ENCODE measurements at places on chromosomes 7 and 10.
A peak's percentile ranks its signal among the peaks of the same experiment; 100 is the strongest.

DNA sequence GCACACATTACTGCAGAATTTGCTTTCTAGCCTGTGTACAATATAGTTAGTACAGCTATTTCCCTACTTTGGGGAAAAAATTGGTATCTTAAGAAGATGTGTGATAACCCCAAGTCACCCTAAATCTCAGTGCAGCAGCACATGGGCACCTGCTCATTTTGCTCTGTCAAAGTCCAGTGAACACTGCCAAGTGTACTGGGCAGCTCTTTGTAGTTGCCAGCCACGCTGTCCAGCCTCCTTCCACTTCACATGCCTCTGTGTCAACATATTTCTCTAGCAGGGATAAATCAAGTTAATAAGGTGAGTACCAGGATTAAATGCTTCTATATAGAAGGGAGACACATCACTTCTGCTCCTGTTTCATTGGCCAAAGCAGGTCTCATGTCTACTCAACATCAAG is 87.1 kb upstream of the CDC14C start:
- no peak for DNase-seq

DNA sequence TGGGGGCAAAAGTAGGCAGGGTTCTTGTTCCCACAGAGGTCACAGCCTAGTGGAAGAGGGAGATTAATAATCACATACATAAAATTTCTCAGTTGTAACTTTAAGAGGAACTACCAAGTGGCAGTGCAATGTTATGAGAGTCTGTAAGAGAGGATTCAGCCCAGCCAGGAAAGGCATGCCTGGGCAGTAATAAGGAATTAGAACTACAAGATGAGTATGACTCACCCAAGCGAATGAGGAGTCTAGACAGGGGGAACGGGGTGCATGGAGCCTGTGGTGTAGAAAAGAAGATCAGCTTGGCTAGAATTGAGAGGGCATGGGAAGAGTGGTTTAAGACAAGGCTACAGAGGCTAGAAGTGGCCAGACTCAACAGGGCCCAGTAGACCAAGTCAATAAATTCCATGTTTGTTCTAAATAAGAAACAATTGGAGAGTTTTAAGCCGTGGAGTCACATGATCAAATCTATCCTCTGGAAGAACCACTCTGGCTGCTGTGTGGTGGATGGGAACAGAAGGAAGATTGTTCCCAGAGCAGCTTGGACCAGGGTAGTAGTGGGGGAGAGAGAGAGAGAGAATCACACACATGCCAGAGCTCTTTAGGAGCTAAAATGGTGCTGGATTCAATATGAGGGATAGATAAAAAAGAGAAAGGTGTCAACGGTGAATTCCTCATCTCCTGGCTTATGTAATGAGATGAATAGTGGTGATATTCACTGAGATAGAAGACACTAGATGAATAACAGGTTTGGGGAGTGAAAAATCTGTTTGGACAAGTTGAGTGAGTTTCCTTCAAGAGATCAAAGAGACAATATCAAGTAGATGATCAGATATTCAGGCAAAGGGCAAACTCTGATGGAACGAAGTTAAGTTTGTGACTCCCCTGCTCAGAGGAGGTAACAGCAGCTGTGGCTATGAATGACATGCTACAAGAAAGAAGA is 265.1 kb downstream of the FGFR2 start:
- peak; percentile 68 for DNase-seq

DNA sequence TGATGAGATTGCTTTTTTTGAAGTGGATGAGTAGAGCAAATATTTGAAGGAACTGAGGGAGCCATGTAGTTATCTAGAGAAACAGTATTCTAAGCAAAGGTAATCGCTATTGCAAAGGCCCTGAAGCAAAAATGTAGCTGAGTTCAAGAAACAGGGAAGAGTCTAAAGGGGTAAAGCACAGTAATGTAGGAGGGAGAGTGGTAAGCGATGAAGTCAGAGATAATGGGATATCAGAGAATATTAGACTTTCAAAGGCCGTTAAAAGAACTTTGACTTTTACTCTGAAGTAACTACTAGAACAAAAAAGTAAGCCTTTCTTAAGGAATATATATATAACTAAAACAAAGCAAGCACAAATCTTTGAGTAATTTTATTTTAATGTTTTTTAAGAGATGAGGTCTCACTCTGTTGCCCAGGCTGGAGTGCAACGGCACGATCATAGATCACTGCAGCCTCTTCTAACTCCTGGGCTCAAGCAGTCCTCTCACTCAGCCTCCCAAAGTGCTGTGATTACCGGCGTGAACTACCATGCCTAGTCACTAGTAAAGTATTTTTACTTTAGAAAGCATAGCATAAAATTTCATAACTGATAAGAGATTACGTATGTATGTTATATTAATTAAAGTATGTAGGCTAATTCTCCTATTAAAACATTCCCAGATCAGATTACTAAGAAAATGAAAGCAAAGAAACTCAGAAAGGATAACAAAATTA is 61.7 kb upstream of the OIT3 start:
- DNase-seq, result no peak

DNA sequence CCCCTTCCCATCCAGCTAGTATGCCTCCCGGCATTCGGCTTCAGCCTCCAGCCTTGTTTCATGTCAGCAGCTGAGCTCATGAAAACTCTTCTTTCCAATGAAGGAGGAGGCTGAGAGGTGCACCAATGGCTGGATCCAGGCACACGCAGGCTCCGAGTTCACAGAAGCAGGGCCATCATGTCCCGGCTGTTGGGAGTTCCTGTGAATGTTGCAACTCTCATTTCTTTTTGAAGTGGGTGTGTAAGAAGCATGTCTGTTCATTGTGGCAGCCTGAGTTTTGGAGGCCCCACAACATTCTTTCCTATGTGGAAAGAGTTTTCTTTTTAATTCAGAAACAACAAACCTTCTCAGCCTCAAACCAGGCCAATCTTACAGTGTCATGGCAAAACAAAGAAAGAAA is 89.7 kb downstream of the PTPRE start:
- no peak for DNase-seq

DNA sequence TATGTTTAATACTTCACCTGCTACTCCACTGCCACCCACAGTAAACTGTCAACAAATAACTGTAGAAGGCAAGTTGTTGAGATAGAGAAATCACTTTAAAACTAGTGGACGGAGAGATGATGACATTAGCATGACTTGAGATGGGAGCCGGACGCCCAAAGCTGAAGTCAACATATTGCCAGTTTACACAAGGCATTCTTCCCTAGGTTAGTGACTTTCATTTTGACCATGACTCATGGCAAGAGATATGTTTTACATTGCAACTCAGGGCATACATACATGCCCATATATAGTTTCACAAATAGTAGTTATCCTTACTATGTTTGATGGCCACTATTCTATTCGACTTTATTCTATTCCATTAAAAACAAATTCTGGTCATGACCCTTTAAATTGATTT is 296.6 kb downstream of the PLXNA4 start:
- no peak for DNase-seq

DNA sequence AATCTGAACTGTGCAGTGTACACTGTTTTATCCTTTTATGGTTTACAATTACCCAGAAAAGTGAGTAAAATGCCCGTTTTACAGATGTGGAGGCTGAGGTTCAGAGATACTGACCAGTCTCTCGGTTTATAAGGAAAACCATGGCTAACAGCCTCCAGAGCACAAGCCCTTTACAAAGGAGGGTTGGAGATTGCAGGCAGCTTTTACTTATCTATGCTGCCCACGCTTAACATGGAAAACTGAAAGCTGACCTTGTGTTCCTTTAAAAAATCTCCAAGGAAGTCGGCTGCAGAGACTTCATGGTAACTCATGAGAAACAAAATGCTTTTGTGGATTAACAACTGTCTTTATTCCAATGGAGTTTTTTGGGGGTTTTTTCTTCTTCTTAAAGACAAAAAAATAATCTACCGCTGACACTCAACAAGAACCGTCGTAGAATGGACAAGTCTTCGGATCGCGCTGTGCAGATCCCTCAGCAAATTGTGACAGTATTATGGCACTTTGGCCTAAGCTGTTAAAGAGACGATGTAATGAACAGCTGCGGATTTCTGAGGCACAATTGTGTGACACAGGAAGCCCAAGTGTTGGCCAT is 654 bp upstream of the SLF2 start:
- DNase-seq, result no peak

GRCh38 chr10:31147210-31147608 is 115.5 kb upstream of the ZNF438 start:
- DNase-seq, result peak; percentile 21

DNA sequence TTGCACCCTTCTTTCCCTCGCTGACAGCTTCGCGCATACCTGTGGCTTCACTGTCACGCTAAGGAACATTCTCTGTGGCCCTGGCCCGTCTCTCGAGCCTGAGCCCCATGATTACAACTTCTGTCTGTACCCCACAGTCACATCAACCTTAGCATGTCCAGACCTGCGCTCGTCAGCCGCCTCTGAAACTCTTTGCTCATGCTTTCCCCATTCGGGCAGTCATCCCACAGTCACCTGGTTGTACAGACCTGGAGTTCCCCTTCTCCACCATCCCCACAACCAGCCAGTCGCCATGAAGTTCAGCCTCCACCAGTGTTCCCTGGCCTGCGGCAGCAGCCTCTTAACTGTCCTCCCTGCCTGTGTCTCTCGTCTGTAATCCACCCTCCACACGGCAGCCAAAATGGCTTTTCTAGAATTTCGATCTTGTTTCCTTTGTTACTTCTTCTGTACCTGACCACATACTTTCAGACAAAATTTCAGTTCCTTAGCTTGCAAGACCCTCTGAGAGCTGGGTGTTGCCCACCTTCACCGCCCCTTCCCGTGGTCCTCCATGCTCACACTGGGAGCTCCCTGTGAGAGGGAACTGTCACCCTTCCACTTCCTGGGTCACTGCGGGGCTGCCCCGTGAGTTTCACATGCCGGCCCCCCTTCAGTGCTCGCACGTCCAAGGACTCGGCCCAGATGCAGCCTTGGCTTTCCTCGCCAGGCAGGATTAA is 229.2 kb downstream of the CELF2 start:
- no peak for DNase-seq

DNA sequence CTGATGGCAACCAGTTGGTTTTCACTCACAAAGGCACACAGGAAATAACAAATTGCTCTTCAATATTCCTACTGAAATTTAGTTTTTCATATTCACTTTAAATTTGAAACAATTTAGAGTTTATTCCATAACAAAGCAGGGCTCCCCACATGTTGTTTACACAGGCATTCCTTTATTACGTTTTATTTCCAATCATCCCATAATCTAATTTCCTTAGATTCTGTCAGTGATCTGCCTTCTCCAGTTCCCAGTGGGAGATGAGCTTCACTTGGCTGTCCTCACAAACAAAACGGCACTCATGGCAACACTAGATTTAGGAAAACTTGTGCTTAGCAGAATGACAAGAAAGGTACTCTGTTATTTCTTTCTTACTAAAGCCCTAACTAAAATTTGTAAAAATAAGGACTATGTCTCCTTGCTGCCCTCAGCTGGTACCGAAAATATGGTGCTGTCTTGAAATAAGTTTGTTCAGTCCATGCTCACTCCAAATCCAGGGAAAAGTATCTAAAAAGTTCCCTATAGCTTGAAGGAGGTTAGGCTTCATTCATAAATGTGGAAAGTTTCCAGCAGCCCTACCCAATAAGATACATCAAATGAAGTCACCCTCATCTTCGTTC is 23.0 kb downstream of the PHYH start:
- DNase-seq, result no peak

- peak; percentile 79 for DNase-seq
Measured at GRCh38 chr7:16915405-16915804, 33.6 kb upstream of the AGR3 start.

- DNase-seq, result peak; percentile 58
Measured at GRCh38 chr7:315516-316265, 25.7 kb downstream of the FOXL3 start.

GRCh38 chr7:387132-388022 is 97.4 kb downstream of the FOXL3 start:
- no peak for DNase-seq

DNA sequence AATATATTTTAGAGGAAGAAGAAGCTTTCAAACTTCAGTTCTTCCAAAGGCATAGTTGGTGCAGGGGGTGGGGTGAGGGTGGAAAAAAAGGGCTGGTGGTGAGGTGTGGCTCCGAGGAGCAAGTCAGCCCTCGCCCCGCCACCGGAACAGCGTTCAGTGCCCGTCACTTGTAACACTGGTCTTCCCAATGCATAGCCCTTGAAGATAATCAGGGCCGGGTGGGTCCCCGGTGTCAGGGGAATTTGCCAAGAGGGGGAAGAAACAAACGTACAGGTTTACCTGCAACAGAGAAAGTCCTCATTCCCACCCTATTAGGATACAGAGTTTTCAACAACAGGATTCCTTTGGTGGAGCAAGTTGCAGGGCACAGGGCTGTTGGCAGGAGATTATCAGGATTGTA is 1.5 kb downstream of the SVOPL start:
- no peak for DNase-seq

DNA sequence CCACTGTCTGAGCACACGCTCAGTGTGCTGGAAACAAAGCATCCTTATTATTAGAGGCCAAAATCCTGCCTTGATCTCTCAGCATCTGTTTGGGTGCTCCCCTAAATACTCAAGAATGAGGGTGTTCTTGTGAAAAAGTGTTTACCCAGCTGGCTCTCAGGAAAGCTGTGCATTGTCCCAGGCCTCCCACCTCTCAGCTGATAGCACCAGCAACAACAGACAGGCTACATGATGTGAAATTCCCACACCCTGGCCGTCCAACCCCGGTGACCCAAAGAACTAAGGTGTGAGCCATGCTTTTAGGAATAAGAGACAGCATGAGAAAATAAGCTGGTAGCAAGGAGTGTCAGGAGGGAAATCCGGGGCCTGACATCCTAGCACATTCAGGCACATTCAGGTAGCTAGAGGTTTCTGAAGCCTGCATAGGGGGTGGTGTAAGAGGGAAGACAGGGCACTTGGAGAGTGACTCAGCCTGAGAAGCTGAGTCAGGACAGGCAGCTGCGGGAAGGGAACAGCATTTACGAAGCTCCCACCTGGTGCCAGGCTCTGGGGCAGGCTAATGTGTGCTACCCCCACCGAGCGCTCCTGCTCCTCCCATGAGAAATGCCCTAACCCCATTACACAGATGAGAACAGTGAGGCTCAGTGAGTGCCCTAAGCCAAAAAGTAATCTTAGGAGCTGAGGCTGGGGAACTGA is 205.6 kb downstream of the GRID1 start:
- peak; percentile 47 for DNase-seq

- DNase-seq, result no peak
Measured at GRCh38 chr10:19730167-19730906, 85.9 kb upstream of the PLXDC2 start.

DNA sequence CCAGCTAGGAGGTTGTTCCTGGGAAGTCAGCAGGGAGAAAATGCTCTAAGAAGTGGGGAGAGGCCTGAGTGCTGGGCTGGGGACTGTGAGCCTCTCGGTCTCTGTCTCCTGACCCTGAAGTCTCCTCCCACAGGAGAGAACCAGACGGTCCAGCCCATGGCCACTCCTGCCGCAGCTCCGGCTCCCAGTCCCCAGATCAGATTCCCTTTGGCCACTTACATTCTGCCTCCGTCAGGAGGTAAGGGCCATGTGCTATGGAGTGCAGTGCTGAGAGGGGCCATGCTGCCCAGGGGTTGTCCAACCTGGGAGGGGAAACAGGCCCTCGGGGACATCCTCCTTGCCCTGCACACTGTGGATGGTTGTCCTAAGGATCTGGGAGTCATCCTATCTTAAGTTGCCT is 21.3 kb upstream of the ZNF467 start:
- no peak for DNase-seq

GRCh38 chr7:6286486-6286885 is 14.1 kb upstream of the CYTH3 start:
- DNase-seq, result peak; percentile 58
